ENCODE measurements at places on chromosomes 1 and 21.
A peak's percentile ranks its signal among the peaks of the same experiment; 100 is the strongest.

GRCh38 chr1:27476237-27476636 lies 13.7 kb downstream of the WASF2 start:
- no peak for DNase-seq

DNA sequence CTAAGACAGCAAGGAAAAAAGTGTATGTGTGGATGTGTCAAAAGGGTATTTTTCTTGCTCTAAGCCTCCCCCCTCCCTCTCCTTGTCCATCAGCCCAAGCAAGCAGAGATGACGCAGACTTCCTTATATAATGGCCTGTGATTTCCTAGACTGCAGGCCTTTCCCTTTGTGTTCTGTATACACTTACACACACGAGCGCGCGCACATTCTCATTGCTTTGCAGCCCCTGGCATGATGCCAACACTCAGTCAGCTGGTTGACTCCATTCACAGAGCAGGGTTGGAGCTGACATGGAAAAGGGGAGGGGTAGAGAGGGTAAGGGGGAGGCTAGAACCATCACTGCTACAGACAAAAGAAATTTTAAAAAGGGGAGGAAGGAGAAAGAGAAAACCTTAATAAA lies 41.8 kb downstream of the GATAD2B start:
- peak; percentile 100 for DNase-seq

GRCh38 chr1:216576234-216576937 lies 146.8 kb downstream of the ESRRG start:
- peak; percentile 27 for DNase-seq

- peak; percentile 38 for DNase-seq
Observed at GRCh38 chr1:27726173-27727044, 648 bp downstream of the FAM76A start.

DNA sequence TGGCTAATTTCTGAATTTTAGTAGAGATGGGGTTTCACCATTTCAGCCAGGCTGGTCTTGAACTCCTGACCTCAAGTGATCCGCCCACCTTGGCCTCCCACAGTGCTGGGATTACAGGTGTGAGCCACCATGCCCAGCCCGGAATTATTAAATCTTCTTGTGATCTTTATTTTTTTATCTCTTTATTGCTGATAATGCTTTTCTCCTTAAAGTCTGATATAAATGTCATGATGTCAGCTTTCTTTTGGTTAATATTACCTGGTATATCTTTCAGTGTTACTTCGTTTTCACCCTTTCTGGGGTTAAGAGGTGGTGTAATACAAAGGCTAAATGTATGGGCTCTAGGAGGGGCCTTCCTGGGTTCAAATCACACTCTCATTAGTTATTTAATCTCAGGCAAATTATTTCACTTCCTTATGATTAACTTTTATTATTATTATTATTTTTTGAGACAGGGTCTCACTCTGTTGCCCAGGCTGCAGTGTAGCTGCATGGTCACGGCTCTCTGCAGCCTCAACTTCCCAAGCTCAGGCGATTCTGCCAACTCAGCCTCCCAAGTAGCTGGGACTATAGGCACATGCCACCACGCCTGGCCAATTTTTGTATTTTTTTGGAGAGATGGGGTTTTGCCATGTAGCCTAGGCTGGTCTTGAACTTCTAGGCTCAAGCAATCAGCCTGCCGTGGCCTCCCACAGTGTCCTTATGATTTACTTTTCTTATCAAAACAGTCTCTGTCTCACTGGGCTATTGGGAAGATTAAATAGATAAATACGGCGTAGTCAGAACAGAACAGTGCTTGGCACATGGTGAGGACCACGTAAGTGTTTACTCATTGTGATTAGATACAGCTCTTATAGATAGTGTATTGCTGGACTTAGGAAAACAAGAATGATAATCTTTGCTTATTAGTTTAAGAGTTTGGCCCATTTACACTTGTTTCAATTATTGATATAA lies 216.5 kb downstream of the URB2 start:
- no peak for DNase-seq

- DNase-seq: no peak
Observed at GRCh38 chr1:165854101-165854845, 26.9 kb downstream of the UCK2 start.

DNA sequence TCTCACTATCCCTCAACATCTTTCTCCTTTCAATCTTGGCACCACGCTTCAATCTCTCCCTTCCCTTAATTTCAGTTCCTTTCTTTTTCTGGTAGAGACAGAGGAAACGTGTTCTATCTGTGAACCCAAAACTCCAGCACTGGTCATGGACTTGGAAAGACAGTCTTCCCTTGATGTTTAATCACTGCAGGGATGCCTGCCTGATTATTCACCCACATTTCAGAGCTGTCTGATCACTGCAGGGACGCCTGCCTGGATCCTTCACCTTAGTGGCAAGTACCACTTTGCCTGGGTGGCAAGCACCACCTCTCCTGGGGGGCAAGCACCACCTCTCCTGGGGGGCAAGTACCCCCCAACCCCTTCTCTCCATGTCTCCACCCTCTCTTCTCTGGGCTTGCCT lies 27.8 kb downstream of the SELL start:
- no peak for DNase-seq

DNA sequence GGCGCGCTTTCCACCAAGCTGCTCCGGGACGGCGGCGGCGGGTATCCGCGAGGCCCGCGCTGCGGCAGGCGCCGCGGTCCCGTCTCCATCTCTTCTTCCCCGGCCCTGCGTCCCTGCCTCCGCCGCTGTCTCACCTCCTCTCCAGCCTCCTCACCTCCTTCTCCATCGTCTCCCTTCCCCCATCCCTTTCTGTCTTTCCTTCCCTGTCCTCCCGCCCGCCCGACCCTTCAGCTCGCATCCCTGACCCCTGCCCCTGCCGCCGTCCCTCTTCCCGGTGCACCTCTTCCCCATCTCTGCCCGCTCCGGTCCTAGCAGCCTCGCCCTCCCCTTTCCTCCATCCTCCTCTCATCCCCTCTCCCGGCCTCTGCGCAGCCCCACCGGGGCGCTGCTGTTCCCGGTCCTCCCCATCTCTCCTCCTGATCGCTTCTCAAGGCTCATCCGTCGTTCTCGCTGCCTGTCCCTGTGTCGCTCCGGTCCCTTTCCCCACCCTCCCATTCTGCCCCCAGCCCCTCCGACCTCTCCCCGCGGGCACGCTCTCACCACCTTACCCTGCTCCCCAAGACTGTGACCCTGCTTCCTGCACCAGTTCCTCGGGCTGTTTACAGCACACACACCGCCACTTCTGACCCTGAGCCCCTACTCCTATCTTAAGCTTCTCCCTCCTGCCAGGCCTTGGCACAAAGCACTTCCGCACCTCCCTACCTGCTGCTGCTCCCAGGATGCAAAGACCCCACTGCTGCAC lies 760 bp upstream of the NPHP4 start:
- no peak for DNase-seq

DNA sequence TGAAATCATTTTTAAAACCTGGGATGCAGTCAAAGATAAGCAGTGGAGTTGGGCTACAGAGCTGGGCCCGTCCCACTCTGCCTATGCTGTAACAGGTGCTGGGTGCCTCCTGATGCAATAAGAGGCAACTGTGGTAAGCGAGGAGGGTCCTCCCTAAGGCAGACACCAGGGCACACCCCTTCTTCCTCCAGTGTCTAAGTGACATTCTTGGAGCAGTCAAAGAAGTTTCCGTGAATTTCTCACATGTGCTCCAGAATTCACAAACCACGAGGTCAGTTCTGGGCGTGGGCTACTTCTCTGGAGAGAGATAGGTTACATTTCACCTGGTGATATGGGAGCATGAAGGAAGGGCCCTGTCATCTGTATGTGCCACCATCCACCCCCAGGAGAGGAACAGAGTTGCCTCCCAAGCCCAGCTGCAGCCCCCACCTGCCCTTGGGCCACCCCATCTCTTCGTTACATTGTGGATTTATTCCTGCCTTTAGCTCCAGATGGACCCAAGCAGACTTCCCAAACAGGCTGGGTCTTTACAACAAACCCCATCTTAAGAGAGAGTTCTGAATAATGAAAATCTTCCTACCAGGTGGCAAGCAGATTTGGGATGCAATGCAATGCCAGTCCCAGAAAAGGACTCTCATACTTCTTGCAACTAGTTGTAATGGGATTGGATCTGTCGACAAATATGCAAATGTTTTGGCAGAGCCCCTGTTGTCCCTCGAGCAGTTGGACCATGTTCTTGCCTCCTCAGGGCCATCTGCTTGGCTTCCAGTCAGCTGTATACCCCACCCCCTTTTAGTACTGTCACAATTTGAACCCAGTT lies 82.5 kb upstream of the CNTN2 start:
- no peak for DNase-seq

GRCh38 chr1:34910425-34910824 lies 19.0 kb downstream of the DLGAP3 start:
- no peak for DNase-seq

DNA sequence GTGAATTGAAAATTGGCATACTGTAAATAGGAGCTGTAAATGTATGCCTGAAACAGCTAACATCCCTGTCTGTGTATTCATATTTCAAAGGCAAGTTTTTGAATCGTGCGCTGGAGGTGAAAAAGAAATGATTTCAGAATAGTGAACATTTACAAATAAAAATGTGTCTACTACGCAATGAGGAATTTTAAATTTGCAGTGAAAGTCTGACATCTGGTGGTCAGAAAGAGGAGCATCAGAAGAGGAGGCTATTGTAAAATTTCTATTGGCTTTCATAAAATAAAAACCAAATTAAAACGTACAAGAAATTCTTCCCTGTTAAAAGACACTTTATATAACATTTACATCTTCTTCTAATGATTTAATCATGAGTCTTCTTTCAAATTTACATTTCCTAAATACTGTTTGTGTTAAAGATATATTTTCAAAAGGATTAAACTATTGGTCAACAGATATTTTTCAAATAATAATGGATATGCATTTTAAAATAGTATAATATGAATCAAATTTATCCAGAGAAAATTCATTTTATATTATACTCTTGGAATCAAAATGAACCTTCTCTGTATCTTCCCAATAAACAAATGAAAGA lies 113.7 kb upstream of the RRP15 start:
- peak; percentile 62 for DNase-seq

DNA sequence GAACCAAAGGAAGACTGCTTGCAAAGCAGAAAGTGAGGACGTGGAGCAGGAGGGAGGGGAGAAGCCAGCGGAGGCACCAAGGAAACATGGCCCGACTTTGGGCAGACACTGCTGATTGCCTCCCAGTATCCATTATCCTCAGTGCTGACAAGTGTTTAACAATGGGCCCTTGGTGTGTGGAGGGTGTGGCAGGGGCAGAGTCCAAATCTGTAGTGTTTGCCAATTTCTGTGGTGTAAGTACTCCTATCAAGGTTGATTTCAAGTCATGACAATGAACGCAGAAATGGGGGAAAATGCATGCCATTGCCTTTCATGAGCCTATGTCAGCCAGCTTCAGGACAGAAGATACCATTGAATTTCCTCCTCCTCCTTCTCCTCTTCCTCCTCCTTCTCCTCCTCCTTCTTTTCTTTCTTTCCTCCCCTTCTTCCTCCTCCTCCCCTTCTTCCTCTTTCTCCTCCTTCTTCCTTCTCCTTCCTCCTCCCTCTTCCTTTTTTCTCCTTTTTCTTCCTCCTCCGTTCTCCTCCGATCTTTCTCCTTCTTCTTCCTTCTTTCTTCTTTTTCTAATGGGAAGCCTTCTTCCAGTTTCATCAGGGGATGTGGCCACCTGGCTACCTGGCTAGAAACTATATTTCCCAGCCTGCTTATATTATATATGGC lies 10.3 kb upstream of the PHC2 start:
- no peak for DNase-seq

DNA sequence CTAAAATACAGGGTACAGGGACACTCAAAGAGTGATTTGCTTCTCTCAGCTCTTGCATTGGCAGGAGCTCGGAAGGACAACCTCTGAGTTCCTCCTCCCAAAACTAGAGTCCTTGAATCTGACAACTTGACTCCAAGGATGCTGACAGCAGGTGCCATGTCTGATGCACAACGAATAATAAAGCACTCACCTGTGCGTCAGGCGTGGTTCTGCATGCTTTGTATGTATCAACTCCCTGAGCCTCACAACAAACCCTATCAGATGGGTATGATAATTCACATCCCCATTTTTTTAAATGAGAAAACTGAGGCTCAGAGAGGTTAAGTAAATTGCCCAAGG lies 1.4 kb downstream of the LAPTM5 start:
- DNase-seq: no peak

GRCh38 chr1:111695801-111696200 lies 43.4 kb downstream of the INKA2 start:
- no peak for DNase-seq

DNA sequence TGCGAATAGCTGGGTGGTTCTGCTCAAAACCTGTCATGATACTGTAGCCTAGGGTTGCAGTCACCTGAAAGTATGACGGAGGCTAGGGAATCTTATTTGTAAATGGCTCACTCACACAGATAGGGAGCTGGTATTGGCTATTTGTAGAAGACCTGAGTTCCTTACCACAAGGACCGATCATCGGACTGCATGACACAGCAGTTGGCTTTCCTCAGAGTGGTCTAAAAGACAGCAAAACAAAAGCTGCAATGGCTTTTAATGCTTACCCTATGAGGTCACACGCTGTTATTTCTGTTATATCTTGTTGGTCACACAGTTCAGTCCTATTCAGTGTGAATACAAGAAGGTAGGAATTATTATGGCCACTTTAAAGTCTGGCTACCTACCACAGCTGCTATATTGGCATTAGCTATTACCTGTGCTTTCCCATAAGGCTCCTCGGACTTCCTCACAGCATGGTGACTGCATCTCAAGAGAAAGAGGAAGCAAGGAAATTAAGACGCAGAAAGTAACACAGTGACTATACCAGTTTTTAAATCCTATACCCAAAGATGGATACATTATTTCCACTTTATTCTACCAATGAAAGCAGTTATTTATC lies 68.4 kb upstream of the LRRC7 start:
- no peak for DNase-seq

- DNase-seq: no peak
Observed at GRCh38 chr1:193661385-193661784, 475.0 kb upstream of the B3GALT2 start.

DNA sequence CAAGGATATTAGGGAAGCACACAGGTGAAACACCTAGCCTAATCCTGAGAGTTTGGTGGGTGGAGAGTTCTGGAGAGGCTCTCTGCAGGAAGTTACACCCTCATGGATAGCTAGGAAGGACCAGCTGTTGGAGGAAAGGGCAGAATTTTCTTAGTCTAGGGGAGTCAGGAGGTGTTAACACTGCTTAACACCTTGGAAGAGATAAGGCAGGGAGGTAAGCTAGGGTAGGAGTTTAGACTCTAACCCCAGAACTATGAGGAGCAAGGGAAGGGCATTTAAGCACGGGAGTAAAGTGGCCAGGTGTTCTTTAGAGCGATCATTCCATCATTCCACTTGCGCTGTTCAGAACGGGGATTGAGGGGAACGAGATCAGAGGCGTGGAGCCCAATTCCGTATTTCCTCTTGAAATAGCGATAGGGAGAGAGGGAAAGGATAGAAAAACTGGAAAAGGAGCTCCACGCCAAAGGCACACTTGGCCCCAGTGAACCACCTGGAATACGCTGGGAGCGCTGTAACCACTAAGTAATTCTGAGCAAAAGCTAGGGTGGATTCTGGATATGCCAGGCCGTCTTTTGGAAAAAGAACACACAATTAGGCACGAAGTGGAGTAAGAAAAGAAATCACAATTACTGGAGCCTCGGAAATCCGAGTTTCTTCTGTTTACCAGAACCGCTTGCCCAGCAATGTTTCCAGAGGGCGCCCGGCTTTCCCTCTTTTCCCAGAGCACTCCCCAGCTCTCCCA lies 1.5 kb upstream of the GPR137B start:
- DNase-seq: no peak

- no peak for DNase-seq
Observed at GRCh38 chr1:240612811-240613210, 856 bp upstream of the GREM2 start.

GRCh38 chr1:180042988-180043622 lies 88.5 kb downstream of the CEP350 start:
- DNase-seq: no peak

All from SK-MEL-5 (cell line).